ENCODE measurements at places on chromosomes 7 and 10. TPM values are rescaled to one million over a fixed set of nuclear protein-coding genes. Genes with fewer than 3 reads are reported as not detected.

DNA sequence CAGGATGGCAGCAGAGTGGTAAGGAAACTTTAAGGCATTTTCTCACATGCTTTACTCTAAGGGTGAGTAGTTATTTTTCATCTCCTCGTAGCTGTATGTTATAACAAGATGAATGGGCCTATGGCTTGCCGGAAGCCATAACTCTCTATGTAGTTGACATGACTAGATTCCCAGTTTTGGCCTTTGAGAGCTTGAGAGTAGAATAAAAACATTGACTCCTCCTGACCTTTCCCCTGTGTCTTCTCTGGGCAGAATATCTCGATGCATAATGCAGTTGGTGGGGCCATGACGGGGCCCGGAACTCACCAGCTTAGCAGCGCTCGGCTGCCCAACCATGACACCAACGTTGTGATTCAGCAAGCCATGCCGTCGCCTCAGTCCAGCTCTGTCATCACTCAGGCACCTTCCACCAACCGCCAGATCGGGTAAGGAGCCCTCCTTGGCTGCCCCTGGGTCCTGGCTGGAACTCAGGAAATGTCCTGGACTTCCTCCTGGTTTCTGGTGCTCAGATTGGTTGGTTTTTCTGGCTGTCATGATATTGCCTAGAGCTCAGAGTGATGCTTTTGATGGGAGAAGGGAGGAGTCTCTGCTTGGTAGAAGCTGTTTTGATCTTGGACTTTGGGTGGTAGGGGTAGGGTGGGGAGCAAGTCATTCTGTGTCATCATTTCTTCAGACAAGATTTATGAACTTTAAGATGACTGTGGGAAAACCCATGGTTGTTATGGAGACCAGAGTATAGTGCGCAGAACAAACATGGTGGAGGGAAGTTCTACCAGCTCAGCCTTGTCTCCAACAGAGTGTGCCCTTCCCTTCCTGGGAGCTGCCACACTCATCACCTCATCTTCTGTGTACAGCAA, 158.0 kb downstream of the CREB5 start:
- DNase-seq = no peak

SEMA4G gene
- 0.62 TPM for total RNA-seq

- DNase-seq = no peak
Observed at GRCh38 chr10:117673230-117674010, 130.9 kb downstream of the EMX2 start.

DNA sequence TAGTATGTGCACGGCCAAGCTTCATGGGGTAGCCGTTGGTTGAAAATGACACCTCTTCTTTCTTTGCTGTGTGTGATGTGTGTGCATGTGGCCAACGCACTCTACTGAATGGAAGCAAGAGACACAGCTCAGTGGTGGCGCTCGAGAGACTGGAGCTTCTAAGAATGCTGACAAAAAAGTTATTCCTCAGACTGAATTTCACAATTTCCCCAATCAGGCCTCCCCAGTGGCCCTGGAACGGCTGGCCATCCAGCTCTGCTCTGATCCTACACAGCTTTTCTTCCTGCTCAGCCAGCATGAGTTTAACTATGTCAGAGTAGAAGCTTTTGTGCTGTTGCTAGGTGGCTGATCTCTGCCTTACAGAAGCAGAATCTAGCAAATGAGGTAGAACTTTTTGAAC, 186.7 kb upstream of the PLXDC2 start:
- DNase-seq = no peak

GRCh38 chr10:18086746-18087145, 53.5 kb upstream of the CACNB2 start:
- DNase-seq = no peak

TDRD1 gene
- total RNA-seq = 0.21 TPM

Data from activated CD4-positive, alpha-beta T cell treated with anti-CD3 and anti-CD28 coated beads for 36 hours (primary cell).